ENCODE measurements at places on chromosomes 6 and 20. TPM values are rescaled to one million over a fixed set of nuclear protein-coding genes. Genes with fewer than 3 reads are reported as not detected.

Gene ZSWIM1
- total RNA-seq = 6.4 TPM

Gene POM121L2
- not detected for total RNA-seq

Gene RSPH9
- 0.28 TPM for total RNA-seq

Gene MAS1
- total RNA-seq = not detected

Gene GJA10
- total RNA-seq = not detected
